ENCODE measurements at places on chromosomes 13 and 19.

GRCh38 chr13:103883164-103883563, 816.9 kb upstream of the SLC10A2 start:
- DNase-seq = peak; percentile 38

- no peak for DNase-seq
Observed at GRCh38 chr19:34669305-34669704, 7.7 kb downstream of the SCGB2B2 start.

DNA sequence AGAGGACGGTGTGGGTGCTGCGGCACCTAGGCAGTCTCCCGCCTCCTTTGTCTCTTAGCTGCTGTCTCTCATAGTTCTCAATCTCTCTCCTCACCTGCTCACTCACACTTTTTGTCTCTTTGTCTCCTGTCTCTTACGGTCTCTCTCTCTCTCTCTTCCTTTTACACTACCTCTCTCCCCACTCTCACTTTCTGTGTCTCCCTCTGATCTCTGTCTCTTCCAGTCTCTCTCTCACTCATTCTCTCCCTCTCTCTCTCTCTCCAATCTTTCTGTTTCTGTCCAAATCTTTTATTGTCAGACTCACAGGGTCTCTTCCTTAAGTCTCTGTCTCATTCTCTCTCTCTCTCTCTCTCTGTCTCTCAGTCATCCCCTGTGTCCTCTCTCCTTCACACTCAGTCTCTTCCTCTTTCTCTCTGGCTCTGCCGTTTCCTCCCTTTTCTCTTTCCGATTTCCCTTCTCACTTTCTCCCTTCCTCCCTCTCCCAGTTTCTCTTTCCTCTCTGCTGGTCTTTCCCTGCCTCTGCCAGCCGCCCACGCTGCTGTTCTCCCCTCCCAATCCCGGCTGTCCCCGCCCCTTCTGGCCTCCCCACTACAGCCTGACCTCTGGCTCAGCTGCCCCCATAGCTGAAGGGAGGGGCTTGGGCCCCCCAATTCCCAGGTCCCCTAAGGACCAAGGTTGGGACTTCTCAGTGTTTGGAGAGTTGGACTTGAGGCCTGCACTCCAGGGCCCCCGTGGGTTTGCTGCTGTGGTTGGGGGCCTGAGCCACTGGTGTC, at the start of gene PLEKHA4:
PLEKHA4 (minus strand) TSS at position 504 of the 773 bp plus-strand sequence. CDS start 997 bp downstream, outside the sequence.
- no peak for DNase-seq

DNA sequence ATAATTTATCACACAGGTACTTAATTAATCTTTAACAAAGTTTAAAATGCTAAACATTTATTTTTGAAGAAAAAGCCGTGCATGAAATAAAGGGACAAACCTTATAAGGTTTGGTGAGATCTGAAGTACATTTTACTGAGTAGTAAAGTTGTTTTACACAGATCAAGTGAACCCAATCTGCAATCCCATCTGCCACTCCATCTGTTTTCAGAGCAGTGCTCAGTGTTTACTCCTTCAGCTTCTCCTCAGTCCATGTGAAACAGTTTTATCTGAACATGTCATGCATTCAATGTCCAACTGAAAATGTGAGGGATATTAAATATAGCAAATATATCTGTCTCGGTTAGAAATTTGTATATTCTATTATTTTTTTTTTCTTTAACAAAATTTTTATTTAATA, 166.8 kb downstream of the MAB21L1 start:
- no peak for DNase-seq

DNA sequence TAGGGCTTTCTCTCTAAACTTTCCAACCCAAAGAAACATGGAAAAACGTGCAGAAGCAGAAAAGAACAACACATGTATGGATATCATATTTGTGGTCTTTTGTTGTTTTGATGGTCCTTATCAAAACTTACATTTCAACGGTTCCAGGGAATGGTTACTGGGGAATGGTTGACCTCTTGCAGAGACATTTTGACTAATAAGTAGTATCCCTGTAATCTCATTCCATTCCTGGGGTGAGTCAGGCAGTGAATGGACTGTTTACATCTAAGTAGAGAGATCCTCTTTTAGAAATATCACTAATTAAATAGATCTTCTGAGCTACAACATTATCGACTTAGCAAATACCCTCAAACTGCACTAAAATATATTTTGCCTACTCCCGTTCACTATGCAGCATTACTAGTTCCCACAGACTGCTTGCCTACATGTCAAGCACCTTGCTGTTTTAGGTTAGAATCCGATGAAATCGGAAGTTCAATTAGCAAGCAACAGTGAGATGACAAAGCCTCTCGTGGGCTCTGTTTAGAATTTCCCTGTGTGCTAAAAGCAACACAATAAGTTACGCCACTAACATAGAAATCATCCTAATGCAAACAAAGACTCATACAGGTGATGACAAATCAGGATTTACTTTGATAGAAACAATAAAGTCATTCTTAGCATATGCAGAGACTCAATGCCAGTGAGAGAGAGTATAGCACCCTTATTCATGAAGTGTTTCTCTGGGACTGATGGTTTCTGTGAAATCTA, 797.7 kb upstream of the ARGLU1 start:
- DNase-seq = no peak

All from iPS DF 19.7 (cell line).